ENCODE measurements at places on chromosomes 1 and 21.

- no peak for DNase-seq
Observed at GRCh38 chr1:205232127-205232820, 4.5 kb downstream of the TMCC2 start.

GRCh38 chr1:226061068-226061840 is 1.3 kb upstream of the H3-3A start:
- DNase-seq, result no peak

GRCh38 chr1:184350573-184350972 is 36.3 kb upstream of the C1orf21 start:
- no peak for DNase-seq

DNA sequence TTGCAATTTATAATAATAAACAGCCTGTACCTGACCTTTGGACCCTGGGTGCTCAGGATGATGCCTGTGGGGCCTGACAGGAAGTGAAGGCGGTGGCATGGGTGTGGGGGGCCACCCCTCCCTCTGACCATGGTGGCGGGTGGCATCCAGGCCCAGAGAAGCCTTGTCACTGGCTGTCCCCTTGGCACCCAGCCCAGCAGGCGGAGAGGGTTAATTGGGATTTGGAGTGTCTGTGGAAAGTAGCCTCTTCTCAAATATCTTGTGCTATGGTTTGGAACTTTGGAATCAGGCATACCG is 20.5 kb downstream of the SOX13 start:
- DNase-seq, result no peak

DNA sequence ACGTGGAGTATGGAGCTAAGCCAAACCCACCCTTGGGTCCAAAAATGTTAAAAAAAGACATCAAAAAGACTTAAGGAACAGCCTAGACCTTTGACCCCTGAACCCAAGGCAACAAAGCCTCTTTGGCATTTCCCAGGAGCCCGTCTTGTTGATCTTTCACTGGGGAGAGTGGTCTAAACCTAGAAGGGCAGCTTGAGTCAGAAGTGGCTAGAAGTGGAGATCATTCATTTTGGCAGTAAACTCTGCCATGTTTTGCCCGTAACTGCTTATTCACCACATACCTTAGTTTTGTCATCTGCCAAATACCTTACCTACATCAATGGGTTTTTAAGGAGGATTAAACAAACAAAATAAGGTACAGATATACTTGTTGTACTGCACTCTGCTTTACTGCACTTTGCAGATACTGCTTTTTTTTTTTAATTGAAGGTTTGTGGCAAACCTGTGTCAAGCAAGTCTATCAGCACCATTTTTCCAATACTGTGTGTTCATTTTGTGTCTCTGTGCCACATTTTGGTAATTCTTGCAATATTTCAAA is 1.7 kb upstream of the CTSE start:
- DNase-seq, result no peak

DNA sequence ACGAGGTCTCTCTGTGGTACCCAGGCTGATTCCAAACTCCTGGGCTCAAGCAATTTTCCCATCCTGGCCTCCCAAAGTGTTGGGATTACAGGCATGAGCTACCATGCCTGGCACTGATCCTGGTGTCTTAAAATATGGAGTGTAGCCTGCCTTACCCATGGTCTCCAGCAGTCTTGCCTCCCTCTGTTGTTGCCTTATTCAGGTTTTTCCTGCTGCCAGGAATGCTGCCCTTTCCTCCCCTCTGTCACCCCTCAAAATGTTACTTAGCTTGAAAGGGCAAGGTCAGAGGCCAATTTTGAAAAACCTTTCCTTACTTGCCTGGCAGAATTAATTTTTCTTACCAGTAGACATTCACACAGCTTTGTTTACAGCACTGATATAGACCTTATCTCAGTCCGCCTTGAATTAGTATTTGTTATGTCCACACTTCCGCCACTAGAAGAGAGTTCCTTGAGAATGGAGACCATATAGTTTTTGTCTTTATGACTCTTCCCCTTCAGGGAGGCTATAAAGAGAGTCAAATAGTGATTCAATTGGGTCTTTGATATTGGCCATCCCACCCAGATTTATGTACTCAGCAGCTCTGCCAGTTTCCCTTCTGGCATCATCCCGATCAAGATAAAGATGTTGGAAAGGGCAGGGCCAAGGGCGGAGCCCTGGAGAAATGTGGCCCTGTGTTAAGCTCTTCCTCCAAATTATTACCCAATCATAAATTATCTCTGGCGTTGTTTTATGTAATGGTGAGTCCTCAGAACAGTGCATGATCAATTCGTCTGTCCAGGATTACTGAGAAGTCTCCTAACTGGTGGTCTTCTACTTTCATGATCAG is 38.8 kb downstream of the C1orf21 start:
- DNase-seq, result no peak

- no peak for DNase-seq
Observed at GRCh38 chr1:3024019-3024418, 2.8 kb downstream of the ACTRT2 start.

DNA sequence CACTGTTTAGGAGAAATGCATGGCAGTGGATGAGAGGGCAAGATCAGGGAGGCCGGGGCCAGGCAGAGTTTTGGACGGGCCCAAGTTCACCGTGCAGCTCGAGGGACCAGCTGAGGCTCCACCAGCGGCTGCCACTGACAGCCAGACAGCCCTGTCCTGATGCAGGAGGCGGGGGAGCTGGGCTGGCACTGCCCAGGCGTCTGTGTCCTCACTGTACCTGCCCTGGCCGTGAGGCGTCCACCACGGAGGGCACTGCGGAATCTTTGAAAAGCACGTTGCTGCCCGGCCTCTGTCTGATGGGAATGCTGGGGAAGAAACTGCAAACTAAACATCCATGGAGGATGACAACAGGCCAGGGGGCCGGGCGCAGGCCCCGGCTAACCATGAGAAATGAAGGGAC is 35.5 kb downstream of the VPS26C start:
- no peak for DNase-seq

DNA sequence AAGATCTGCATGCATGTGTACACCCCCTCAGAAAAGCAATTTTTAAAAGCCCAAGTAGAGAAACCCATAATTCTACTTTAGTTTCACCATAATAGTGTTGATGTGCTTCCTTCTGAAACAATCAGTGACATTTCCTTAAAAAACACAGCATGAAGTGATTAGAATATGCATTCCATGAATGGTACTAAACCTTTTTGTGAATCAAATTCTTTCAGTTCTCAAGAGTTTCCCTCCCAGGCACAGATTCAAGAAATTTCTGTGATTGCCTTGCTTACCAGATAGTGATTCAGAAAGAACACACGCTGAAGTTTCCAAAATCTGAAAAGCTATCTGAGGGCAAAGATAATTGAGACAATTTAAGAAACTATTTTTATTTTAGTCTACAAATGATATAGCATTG is 136.4 kb upstream of the ADGRL2 start:
- no peak for DNase-seq

DNA sequence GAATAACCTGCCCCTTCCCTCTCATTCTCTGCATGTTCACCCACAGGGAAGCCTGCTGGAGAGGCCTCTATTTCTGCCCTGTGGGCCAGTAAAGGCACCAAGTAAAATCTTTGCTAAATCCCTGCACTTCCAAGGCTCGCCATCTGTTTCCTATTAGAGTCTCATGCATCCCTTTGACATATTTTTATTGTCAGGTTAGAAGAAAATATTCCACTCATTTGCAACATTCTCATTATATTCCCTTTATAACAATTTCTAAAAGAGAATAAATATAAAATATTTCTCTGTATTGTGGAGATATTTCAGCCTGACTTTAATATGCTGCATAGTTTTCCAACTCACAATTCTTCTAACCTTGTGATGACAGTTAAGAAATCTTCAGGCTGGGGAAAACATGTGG is 340.4 kb upstream of the VAMP3 start:
- no peak for DNase-seq

DNA sequence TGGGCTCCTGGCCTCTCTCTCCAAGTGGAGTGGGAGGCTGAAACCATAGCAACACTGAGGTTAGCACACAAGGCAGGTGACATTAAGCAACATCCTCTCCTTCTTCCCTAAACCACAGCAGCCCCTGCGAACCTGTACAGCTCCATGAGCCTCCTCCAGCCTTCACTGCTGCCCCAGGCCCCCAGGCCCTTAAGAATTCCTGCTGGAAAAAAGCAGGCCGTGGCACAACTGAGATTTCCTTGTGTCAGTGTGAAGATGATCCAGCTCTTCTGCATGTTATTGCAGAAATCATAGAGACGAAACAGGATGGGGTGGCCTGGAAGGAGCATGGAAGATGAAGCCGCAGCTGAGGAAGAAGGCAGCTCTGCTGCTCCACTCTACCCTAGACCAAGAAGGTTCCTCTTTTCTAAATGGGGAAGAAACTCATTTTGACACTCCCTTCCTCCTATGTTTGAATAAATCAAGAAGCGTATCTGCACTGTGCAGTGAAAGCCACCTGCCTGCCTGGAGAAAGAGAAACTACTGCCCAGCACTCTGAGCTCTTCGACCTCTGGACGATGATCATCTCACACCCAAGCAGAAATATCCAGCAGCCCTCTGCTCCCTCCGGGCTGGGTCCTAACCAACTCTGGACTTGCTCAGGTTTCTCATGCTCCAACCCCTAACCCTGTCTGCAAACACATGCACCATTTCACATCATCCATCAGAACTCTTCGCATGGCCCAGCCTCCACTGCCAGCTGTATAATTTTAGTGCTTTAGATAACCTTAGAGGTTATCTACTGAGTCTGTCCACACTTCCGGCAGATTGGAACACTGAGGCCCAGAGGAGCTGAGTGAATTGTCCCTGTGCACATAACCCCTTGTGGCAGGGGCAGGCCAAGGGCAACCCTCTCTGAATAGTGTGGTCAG is 20.7 kb downstream of the SH3BP5L start:
- no peak for DNase-seq

- DNase-seq, result no peak
Observed at GRCh38 chr1:61092642-61093041, 10.3 kb downstream of the NFIA start.

DNA sequence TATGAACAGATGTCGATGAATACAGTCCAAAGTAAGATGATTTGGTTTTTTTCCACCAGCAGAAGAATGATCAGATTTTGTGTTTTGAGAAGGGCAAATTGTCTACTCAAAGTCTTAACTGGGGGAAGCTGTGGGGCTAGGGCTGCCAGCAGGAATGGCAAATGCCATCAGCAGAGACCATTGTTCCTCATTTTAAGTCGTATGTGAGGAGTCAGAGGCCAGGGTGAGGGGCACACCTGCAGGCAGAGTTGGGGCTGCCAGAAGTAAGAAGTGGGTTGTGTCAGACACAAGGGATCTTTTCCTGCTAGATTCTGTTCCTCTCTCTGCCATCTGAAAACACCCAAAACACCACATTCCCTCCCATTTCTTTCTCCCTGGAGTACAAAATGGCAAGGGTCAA is 8.7 kb downstream of the PARK7 start:
- no peak for DNase-seq

- DNase-seq, result no peak
Observed at GRCh38 chr1:9119745-9120144, 9.2 kb downstream of the GPR157 start.

DNA sequence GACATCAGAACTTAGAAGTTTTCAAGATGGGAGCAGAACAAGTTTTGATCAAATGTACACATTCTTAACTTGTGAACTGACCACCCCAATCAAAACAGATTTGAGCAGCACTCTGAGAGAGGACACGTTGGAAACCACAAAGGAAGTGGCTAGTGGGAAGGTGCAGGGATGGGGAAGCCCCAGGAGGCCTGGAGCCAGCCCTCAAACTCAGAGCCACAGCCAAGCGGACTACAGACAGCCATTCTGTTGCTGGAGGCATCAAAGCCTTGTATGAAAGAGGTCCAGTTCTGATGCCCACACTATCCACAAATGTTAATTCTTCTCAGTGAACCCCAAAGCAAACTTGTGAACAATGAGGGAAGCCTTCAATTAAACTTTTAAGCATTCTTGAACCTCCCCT is 143.6 kb upstream of the RAB4A start:
- DNase-seq, result no peak

DNA sequence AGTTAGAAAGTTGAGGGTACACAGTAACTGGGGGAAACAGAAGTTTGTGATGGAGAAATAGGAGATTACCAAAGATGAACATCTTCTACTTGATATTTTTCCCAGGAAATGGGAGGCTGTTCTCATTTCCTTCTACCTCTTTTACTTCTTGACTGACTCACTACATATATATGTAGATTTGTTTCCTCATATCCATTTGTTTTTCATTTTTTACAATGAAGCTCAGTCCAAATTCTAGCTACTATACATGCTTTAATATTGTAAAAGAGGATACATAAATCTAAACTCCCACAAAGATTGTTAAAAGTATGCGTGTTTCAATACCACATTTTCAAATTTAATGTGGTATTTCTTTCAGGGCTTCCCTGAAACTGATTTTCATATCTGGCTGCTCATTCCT is 366.6 kb upstream of the NCAM2 start:
- no peak for DNase-seq

DNA sequence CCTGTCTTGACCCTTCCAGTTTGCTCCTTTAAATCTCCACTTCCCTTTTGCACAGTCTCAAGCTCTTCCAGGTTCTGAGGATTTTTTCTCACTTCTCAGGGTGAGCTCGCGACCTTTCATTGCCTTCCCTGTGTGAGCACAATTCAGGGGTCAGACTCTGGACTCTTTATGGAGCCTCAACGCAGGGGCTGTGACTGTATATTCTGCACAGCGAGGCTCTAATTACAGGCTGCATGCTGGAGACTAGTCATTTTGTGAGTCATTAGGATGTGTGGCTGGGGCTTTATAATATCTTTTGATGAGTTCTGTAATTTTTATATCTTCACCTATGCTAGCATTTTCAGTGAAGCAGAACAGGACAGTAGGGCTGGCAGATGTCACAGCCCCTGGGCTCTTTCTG is 270.7 kb downstream of the KAZN start:
- no peak for DNase-seq

DNA sequence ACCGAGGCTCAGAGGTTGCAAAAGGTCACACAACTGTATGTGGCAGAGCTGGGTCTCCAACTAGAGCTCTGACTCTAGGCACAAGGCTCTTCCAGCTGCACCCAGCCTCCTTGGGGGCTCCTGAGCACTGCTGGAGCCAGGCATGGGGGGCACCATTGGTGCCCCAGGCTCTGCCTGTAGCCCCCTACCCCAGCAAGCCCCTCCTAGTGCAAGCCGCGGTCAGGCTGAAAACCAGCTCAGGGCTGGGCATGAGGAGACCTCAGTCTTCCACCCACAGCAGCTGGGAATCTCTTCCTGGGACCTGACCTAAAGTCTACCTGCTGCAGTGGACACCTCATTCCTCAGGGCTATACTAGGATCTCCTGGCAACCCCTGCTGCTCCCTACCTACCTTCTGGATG is 14.6 kb downstream of the TNNT2 start:
- DNase-seq, result no peak
